EH (cell line): ENCODE measurements at places on chromosomes 4 and X.

DNA sequence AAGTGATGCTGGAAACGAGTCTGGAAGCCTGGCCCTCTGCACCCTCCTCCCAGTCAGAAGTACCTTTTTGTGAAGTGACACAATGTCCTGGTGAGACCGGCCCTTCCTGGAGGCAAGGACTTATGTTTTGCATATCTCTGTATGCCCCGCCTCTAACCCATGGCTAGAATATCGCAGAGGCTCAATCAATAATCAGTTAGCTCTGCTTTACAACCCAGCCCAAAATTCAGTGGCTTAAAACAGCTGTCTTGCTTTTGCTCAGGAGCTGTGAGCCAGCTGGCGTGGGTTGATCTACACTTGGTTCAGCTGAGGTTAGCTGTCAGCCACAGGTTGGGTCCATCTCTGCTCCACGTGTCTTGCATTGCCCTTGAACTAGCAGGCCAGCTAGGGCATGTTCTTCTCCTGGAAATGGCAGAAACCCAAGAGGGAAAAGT is 98.8 kb upstream of the METTL14 start:
- DNase-seq: no peak

- DNase-seq: no peak
These were observed 8.7 kb upstream of the PJA1 start for GRCh38 chrX:69173906-69174305.

- no peak for DNase-seq
These were observed 102.0 kb downstream of the HPGD start for GRCh38 chr4:174420316-174420715.

DNA sequence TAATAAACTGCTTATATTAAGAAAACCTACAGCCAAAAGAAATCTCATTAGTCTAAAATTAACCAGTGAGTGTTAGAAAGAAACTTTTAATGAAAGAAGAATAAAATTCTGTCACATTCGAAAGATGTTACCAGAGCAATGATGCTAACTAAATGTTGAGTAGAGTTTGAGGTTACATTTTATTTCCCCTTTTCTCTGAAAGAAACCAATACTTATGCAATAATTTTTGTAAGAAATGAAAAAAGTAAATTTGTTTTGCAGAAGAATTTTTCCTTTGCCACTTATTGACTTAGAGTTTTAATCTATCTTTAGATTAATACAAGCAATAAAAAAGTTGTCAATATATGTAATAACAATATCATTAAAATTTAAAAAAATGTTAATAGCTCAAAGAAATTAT is 574.0 kb upstream of the GALNTL6 start:
- DNase-seq: no peak

DNA sequence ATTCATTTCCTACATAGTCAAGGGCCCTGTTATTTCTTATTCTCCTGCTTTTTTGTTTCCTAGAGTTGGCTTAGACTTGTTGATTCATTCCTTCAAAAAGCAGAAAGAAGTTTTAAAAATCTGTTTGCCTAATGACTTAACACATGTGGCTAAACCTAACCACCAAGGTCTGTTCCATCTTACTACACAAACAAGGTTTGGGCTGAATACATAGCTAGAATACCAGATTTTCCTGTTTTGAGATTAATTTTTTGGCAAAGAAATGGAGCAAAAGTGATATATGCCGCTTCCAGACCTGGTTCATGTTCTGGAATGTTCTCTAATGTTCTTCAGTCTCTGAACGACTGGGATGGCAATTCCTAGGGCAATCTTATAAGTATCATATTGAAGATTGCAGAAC is 7.4 kb upstream of the CAMK2D start:
- no peak for DNase-seq

DNA sequence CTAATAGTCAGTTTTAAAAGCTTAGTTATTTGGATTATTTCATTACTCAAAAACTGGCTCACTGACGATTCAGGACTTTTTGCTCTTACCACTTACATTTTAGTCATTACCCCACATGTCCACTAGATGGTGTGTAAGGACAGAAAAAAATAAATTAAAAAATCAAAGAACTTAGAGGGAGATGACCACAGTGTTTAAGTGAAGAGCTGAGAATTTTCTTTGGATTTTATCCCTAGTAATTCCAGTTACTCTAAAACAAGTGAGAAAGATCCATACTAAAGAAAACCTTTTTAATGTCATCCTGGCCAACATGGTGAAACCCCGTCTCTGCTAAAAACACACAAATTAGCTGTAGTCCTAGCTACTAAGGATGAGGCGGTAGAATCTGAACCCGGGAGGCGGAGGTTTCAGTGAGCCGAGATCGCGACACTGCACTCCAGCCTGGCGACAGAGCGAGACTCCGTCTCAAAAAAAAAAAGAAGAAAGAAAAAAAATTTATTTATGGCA is 26.4 kb upstream of the TMPRSS11B start:
- peak; percentile 65 for DNase-seq

DNA sequence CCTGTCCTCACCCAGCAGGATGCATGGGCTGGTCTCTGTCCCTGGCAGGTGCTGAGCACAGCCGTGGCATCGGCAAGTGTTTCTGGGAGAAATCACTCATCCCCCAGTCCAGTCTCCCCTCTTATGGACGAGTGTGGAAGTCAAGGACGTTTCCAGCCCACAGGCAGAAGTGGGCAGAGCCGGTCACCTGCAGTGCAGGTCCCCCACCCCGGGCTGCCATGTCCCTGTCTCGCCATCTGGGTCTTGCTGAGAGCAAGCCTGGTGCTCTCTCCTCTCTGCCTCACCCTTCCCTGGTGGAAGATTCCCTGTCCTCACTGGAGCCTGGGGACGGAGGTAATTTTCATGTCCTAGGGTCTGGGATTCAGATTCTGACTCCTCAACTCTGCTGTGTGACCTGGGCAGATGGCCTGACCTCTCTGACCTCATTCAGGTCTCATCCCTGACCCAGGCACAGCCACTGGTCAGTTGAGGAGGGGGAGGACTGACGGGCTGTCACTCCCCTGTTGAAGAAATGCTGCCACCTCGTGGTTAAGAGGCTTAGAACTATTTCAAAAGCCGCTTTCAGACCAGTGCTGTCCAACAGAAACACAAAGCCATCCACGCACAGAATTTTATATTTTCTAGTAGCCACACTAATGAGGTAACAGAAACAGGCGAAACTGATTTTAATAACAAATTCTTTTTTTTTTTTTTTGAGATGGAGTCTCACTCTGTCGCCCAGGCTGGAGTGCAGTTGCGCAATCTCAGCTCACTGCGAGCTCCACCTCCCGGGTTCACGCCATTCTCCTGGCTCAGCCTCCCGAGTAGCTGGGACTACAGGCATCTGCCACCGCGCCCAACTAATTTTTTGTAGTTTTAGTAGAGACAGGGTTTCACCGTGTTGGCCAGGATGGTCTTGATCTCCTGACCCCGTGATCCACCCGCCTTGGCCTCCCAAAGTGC is 1.8 kb downstream of the CPZ start:
- DNase-seq: peak; percentile 81

DNA sequence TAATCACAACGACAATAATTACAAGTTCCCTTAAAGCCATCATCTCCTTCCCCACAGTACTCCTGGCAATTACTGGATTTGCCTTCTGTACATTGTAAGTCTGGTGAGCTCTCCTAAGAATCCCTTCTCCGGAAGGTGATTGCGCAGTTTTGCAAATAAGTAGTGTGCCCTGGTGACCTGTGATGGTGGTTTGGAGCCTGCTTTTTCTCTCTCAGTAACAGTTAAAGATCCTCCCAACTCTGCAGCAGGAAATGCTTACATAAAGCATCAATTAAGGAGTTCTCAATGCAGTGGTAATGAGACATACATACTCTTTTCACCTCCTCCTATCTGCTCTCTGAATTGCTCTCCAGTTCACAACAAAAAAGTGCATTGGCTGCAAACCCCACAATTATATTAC is 159.7 kb downstream of the SH2D1A start:
- no peak for DNase-seq

DNA sequence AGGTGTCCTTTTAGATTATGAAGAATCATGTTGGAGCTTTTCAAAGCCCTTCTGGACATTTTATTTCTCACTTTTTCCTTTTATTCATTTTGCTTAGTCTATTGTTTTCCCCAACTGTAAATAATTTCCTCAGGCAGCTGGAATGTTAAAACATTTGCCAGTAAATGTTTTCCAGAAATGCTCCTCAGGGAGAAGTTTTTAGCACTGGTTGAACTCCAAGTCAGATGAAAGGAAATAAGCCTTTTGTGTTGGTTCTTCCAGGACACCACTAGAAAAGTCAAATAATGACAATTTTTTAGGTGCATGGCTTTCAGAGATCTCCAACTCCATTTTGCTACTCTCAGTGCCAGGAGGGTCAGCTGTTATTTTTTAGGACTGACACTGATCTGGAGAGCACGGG is 127.9 kb downstream of the IL13RA2 start:
- DNase-seq: no peak

DNA sequence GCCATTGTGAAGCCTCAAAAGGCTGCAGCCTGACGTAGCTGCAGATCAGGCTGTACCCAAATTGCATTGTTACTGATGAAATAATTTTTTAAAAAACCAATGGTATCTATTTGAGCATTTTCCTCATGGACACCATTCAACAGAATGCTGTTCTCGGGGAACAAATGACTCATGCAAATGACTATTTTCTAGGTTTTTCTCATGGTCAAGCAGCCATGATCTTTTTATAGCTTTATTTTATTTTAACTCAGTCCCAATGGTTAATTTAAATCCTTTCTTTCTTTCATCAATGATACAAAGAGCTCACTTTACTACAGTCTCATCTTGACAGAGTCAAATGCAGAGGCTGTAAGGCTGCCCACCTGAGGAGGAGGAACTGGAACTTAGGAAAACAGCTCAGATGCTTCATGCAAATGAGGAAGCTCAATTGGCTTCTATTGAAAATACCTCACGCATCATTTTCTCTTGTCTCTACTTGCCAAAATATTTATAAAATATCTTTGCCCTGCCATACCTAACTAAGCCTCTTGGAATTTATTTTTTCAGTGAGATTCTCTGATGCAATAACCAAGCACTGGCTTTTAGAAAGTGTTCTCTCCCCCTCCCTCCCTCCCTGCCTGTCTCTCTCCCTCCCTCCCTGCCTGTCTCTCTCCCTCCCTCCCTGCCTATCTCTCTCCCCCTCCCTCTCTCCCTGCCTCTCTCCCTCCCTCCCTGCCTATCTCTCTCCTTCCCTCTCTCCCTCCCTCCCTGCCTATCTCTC is 81.0 kb downstream of the SORBS2 start:
- DNase-seq: peak; percentile 49

GRCh38 chrX:3674881-3675280 is 38.6 kb downstream of the PRKX start:
- DNase-seq: no peak

GRCh38 chr4:119835613-119835910 is 207.0 kb upstream of the PDE5A start:
- peak; percentile 50 for DNase-seq

DNA sequence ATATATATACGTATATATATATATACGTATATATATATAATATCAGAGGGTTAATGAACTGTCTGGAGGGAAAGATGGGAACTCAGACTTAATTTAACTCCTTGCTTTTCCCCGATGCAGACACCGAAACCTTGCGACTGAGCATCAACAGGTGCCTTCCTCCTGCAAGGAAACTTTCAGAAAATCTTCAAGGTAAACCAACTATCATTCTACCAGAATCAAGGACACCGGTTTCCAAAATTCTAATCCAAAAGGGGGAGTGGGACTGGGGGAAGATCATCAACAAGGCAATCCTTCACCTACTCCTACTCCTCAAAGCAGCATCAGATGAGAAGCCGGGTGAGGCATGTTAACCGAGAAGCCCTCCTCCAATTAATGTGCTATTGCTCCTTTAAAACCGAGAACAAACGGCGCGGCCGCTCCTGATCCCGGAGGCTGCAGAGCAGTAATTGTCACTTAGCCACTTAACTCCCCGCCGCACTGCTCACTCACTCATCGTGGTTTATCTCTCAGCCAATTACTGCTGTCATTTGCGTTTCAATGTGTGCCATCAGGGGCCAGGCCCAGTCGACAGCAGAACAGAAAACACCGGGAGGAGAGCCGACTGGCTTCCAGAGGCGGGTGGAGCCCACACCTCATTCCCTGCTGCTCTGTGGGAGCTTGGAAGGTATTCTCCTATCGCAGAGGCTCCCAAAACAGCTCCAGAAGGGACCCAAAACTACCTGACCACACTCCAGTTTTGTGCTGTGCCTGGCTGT is 61.7 kb downstream of the MAML3 start:
- DNase-seq: no peak
